ENCODE measurements at places on chromosomes 11 and 22.

DNA sequence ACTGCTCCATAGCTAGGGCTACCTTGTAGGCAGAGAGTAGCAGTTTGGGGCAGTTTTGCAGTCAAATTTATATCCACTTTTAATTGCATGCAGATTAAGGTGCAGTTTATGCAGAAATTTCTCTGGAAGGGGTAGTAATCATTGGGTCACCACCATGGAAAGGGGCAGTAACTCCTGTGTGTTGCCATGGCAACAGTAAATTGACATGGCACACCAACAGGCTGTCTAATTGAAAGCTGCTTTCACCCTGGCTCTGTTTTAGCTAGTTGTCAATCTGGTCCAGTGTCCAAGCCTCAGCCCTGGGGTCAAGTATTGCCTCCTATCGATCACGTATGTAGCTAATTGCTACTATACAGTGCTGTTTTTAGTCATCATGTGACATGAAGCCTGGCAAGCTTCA is 786.1 kb upstream of the CNTN5 start:
- no peak for DNase-seq

- no peak for DNase-seq
These were observed 103.6 kb upstream of the OR9G4 start for GRCh38 chr11:56852131-56852530.

DNA sequence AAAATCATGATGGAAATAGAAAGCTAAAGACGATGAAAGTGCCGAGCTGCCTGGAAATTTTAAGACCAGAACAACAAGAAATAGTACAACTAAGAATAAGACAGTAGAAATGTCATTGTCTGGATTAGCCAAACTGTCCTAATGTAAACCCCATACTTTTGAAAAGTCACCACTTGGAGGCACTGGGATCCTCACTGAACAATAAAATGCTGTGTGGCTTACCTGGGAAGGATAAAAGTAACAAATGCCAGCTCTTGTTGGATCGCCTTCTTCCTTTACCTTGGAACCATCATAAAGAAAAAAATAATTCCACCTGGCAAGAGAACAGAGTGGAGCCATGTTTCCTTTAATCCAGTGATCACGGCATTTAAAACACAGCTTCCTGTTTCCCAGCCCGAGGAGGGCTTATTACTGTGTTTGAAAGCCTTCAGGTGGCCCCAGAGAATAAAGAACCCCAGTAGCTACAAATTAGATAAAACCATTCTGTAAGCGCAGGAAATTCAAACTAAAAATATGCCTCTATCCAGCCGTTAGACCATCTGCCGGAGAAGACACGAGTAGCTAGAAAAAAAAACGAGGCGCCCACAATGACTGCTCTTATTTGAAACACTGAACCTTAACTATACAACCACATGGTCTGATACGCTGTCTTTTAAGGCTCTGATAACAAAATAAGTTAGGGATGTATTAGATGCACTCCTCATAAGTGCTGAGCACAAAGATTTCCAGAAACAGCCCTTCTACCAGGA is 4.4 kb downstream of the HPS4 start:
- no peak for DNase-seq

DNA sequence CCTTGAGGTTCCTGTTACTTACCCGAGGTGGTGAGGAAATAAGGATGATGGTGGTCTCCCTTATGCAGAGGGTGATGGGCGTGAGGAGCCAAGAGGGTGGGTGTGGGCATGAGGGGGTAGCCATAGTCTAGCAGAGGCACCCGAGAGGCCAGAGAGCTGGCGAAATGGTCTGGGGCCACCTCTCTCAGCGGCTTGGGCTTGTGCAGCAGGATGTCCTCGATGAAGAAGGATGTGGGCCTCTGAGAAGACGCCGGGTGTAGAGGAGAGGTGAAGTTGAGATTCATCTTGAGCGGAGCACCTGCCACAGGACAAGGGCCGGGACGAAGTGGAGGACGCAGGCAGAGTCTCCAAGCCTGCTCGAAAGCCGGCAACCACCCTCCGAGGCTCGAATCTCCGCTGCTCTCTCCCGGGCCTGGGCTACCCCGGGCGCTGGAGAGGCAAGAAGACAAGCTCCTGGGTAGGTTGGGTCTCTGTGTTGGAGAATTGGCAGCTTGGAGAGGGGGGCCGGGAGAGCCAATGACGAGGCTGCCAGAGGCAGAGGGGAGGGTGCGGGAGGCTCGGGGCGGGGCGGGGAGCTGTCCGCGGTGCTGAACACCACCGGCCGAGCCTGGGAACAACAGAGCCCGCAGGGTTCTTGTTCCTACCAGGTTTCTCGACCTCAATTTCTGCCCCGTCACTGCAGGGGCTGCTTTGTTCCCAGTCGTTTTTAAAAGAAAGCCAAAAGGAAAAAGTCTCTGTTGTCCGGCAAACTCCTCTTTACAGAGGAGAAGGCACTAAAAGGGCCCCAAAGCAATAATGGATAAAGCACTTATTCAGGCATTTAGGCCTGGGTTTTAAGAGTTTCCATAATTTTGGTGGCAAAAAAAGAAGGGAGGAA is at the start of gene BSX:
TSS of gene BSX (minus strand) at position 447 of the 877 bp plus-strand sequence. CDS start at position 284, 163 bp downstream.
- DNase-seq: peak; percentile 10

- DNase-seq: peak; percentile 39
These were observed 13.8 kb downstream of the GGT5 start for GRCh38 chr22:24230911-24231656.
